ENCODE measurements at places on chromosomes 11 and 22.

GRCh38 chr11:73281796-73282660 lies 9.9 kb downstream of the P2RY6 start:
- no peak for DNase-seq

DNA sequence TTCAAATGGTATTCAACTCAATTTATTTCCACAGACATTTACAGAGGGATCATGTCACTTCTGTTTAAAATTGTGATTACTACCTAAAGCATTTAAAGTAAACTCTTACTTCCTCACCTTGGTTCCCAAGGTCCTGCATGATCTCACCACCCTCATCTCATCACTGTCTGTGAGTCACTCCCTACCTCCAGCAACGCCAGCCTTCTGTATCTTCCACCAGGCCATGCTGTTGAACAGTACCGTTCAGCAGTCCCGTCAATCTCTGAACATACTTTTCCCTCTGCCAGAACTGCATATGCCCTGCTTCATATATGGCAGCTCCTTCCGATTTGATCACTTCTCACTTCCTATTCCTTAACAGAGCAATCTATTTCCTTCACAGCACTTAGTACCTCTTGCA lies 2.0 kb downstream of the FBXO3 start:
- no peak for DNase-seq

DNA sequence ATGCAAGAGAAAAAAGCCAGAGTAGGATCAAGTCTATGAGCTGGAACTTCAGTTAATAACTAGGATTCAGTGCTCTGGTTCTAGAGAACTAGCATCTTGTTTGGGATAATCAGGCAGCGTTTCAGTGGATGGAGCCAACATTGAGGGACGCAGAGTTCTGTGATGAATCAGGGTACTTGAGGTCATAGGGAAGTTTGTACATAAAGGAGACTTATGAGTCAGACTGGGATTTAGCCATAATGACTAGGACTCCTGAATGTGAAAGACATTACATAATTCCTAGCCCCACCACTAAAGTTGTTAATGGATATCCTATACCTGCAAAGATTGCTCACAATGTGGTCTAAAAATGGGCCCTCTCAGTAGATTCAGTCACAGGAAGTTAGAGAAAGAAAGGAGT lies 6.8 kb downstream of the SLN start:
- no peak for DNase-seq

- no peak for DNase-seq
Measured at GRCh38 chr11:14577292-14577691, 57.1 kb upstream of the PSMA1 start.

GRCh38 chr11:71489311-71490043 lies 36.5 kb downstream of the NADSYN1 start:
- DNase-seq, result peak; percentile 36

- no peak for DNase-seq
Measured at GRCh38 chr11:34552270-34552669, 38.7 kb upstream of the ELF5 start.
